ENCODE measurements at places on chromosomes 1 and 21.

DNA sequence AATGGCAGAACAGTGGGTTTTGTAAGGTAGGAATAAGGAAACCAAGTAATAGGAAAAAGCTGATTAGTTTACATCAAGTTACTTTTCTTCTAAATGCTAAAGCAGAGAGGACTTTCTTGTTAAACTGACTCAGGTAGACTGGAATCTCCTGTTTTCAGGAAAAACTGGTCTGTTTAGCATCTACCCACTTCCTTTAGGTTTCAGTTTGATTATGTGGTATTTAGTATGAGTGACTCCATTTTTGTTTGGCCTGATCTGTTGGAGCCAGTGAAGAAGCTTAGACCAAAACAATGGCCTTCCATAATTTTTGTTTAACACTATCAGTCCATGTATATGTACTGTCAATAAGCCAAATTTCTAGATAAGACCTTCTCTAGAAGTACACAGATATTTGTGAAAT is 88.4 kb downstream of the EPB41 start:
- DNase-seq, result no peak

- no peak for DNase-seq
These were observed 7.6 kb upstream of the OTUD7B start for GRCh38 chr1:150018165-150018564.

- DNase-seq, result no peak
These were observed 10.9 kb downstream of the AK2 start for GRCh38 chr1:33025761-33026160.

- no peak for DNase-seq
These were observed 13.3 kb downstream of the KIF26B start for GRCh38 chr1:245168086-245168485.

All from NCI-H526 (cell line).